ENCODE measurements at places on chromosomes 5 and 9.

DNA sequence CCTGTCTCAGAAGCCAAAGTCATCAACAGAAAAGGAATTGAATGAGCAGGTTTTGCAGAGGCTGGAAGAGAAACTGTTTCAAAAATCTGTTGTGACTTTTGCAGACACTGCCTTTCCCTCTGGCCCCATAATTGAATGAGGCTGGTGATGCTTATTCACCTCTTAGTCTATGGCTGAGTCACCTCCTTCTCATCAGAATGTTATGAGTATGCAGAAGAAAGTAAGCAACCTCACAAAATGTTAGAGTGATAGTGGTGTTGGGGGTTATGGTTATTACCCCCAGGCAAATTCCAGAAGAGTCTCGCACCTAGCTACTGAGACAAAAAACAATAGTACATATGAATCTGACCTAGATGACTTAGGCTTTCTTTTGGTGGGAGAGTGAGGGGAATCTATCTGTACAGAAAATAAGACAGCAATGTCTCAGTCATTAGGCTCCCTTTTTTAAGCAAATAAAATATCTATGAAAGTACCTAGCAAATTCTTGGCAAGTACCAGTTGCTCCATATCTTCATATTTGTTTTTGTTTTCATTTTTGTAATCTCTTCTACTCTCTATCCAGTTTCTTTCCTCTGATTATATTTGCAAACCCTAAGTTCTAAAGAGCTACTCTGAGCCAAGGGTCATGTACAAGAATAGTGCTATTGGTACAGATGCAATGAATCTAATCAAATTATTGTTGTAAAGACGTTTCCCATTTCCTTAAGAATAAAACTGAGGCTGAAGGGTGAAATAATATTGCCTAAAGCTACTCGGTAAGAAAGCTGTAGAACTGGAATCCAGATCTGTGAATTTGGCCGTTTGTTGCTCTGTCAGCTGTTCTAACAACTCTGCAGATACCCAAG, 498.1 kb upstream of the TNC start:
- DNase-seq = no peak

DNA sequence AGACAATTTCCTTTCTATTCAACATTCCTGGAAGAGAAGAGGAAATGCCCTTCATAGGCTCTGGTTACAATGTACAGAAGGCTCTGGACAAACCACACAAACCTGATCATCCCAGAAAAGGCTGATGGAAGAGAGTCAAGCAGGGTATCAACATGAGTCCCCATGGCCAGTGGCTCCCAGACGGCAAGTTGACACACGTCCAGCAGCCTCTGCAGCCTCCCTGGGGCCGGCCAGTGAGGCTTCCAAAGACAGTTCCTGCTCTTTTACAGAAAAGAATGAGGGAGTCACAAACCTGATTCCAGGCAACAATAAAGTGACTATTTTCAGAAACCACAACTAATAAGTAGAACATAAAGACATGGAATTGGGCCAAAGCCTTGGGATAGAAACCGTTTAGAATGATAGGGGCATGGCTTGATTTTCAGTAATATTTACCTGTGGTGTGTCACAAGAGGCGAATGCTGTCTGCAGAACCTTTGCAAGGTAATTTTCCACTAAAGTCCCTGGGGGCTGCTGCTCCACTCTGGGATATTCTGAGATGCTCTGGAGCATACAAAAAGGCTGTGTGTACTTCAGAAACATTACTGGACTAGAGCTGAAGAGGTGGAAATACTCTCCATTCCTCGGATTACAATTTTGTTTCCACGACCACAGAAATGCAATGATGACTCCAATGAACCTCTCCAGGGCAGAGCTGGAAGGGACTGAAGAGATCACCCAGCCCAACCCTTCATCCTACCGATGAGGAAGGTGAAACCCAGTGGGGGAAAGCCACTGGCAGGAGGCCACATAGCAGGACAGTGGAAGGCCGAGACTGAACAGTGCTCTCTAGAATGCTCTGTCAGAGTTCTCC, 10.4 kb downstream of the MED27 start:
- no peak for DNase-seq

DNA sequence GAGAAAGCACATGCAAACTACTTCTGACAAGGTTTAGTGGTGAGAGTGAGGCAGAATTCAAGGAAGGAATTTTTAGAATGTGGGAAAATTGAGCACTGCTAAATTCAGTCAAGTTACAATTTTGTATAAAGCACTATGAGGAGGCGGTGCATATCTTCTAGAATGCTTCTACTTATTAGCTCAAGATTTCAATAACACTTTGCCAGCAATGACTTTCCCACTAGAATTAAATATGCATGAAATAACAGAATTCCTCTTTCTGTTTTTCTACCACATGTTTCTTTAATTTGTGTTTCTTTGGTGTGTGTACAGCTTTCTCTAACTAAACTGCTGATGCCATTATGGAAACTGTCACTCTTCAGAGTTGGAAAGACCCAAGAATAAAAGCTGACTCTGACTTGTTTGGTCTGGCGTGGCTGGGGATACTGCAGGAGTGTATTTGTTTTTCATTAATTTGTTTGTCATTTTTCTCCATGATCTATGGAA, 163.5 kb downstream of the ARSB start:
- no peak for DNase-seq

DNA sequence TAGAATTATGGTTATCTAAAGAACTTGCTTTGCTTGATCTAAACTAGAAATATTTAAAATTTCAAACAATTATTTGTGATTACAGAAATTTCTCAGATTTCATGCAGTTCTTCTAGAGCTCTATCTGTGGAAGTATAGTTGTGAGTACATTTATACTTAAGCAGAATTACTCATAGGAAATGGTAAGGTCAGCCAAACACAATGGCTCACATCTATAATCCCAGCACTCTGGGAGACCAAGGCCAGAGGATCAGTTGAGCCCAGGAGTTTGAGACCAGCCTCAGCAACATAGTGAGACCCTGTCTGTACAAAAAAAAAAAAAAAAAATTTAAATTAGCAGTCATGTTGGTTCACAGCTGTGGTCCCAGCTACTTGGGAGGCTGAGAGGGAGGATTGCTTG, 71.0 kb downstream of the INVS start:
- no peak for DNase-seq

DNA sequence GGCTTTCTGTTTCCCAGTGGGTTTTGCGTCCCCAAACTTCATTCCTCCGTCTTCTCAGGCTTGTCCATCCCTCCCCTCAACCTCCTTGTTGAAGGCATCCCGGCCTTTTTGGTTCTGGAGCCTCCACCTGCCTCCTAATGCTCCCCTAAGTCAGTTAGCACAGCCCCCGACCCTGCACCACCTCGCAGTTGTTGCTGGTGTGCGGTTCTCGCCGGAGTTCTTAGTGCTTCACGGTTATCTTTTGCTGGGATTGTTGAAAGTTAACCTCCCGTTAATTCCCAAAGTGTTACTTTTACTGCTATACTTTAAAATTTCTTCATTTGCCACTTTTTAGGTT, 447 bp downstream of the UBLCP1 start:
- no peak for DNase-seq

GRCh38 chr9:130898552-130898852, 1.9 kb upstream of the QRFP start:
- DNase-seq = no peak

DNA sequence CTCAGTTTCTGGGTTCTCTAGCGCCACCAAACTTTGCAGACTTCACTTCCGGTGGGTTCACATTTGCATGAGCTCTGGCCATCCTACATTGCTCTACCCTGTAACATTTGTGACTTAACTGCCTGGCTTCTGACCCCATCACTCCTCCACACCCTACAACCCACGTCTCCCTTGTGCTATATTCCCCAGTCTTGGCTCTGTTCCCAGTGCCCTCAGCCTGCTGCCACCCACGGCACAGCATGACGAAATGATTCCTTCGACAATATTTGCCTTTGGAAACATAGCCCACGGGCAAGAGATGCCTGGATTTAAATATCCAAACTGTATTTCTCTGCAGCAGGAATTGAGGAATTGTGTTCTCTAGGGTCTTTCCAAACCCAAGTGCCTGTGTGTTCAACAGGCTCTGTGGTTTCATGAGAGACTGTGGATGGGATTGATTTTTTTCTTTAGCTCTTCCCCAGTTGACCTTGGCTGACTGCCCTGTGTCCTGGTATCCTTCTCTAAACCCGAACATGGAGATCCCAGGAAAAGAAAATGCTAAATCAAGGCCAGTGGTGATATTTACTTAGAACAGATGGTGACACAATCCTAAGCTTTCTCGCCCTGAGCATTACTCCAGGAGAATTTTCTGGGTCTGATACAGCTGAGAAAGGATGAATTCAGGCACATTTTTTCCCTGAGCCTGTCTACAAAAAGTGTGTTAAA, 44.4 kb upstream of the GRIA1 start:
- DNase-seq = no peak

DNA sequence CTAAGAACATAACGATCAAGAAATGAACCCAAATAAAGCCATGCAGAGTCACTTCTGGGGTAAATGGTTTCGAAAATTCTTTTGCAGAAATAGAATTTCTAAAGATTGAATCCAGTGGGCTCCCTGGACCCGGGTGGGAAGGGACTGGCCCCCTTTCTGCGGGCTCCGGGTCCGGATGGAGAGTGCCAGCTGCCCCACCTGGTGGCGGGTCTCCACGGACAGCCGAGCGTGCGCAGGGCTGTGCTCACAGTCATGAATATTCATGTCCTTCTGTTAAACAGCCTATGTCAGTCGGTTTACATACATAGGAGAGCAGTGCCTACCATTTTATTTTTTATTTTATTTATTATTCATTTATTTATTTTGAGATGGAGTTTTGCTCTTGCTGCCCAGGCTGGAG, 4.7 kb upstream of the PPP1R26 start:
- no peak for DNase-seq

DNA sequence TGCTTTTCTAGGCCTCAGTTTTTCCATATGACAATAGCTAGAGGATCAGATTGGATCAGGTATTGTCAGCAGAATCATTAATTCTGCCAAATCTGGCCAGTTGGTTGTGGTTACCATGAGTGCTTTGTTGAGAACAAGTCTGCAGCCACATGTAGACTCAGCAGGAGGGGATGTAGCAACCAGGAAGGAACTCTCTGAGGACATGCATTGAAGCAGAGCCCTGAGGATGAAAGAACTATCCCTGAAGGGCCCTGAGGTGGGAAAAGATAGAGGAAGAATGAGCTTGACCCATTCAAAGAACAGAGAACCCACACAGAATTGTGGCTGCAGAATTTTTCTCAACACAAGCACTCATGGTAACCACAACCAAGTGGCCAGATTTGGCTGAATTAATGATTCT, 60.1 kb upstream of the AFAP1L1 start:
- no peak for DNase-seq

GRCh38 chr9:89359751-89360261, 41.5 kb downstream of the SECISBP2 start:
- DNase-seq = no peak

GRCh38 chr5:14706615-14707021, 42.1 kb downstream of the OTULIN start:
- no peak for DNase-seq

- DNase-seq = no peak
Measured at GRCh38 chr9:506281-506680, 291.6 kb downstream of the DOCK8 start.

GRCh38 chr5:79759848-79760247, 70.2 kb downstream of the CMYA5 start:
- no peak for DNase-seq

- DNase-seq = no peak
Measured at GRCh38 chr5:172097356-172097755, 90.7 kb downstream of the STK10 start.

GRCh38 chr5:132259069-132259851, 1.8 kb downstream of the PDLIM4 start:
- DNase-seq = no peak

GRCh38 chr5:153905219-153905618, 133.5 kb downstream of the FAM114A2 start:
- no peak for DNase-seq

- DNase-seq = no peak
Measured at GRCh38 chr5:143023411-143024096, 253.4 kb downstream of the ARHGAP26 start.

DNA sequence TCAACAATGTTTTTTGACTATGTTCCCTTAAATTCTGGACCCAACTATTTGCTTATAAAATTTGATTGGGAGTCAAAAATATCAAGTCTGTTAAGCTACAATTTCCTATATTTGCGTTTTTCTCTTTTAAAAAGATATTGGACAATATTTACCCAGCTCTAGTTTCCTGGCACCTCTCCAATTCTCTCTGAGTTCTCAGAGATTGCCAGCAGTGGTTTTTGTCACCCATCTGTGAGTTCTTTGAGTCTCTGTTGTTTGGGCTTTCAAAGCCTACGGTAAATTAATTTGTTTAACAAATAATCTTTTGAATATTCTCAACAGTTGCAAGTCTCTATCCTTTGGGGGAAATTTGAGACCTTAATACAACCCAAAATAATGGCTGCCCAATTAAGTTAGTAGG, 174.2 kb upstream of the PUM3 start:
- DNase-seq = no peak

DNA sequence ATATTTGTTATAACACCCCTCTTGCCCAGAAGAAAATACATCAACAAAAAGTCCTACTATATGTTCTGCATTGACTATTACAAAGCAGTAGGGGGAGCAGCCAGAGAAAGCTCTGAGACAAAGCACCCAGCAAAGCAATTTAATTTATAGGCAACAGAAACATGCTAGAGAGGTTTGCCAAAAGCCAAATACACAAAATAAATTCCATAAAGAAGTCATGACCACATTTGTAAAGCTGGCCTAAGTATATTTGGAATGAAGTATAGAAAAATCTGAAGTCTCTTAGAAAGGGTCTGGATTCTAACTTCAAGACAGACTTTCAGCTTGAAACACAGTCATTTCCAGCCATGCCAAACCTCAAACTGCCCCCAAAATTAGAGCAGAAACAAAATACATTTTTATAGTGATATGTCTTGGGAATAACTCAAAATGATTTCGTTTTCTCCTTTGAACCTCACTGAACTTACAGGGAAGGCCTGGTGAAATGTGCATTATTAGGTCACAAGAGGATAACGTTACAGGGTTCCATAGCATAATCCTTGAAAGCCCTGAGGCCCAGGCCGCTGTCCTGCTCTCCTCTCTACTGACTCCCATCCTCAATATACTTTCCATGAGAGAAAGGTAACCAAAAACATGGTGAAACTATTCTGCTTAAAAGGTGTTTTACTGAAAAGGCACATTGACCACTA, 451.8 kb downstream of the RAB3C start:
- peak; percentile 4 for DNase-seq

DNA sequence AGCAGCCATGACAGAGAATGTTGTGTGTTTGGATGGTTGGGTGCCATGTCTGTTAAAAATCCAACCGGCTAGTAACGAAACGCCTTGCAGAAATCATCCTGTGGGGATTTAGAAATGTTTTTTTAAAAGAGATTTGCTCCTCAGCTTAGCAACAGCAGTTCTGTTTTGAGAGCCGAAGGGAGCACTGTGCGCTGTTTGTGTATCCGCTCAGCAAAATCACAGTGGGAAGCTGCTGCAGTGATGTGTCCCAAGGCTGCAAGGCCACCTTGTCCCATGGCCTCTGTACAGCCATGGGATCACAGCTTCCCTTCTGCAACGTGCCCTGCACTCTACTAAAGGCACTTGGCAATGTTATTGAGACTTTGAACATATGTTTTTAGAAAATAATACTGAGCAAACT, 40.9 kb downstream of the TRIO start:
- no peak for DNase-seq
